Germinal center (tissue), 1 donor: ENCODE measurements at places on chromosomes 1 and 21.
A peak's percentile ranks its signal among the peaks of the same experiment; 100 is the strongest.

- no peak for DNase-seq
Measured at GRCh38 chr1:221873673-221874072, 131.8 kb upstream of the DUSP10 start.

- no peak for DNase-seq
Measured at GRCh38 chr1:112110031-112110430, 120.6 kb upstream of the KCND3 start.

- DNase-seq, result no peak
Measured at GRCh38 chr1:187696073-187696472, 867.3 kb downstream of the PLA2G4A start.

DNA sequence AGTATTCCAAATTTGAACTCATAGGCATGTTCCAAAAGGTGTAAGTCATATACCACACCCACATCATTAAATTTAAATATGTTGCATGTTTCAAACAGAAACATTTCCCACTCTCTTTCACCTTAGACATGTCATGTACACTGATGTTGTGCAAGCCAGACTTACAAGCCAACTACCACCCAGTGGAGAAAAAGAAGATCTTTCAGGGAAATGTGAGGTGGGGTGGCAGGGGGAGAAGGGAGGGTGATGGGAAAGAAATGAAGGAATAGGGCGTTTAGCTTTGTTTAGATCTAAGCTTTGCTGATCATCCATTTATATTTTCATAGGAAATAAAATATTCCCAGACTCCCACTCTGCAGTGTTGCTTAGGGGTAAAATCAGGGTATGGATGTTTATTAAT, 1.6 kb downstream of the NEGR1 start:
- DNase-seq, result no peak

DNA sequence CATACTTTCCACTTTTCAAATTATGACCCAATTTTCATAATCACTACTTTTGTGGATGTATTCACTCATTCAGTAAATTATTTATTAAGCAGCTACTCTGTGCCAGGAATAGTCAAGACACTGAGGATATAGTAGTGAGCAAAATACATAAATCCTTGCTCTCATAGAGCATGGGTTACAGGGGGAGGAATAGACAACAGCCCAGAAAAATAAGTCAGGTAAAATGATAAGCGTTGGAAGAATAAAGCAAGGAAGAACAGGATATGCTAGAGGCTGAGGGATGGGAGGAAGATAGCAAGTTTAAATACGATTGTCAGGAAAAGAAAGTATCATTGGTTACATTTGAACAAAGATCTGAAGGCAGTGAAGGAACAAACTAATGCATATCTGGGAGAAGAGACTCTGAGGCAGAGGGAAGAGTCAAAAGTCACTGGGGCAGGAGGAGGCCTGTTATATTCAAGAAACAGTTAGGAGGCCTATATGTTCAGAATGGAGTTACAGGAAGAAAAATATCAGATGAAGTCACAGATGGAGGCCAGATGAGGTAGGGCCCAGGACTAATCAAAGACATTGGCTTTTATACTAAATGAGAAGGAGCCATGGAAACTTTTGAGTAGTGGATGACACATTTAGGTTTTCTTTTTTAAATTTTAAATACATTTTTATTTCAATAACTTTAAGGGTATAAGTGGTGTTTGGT, 42.9 kb downstream of the SEC22B start:
- DNase-seq, result no peak

GRCh38 chr1:45299296-45299695, 27.4 kb upstream of the HPDL start:
- DNase-seq, result no peak

DNA sequence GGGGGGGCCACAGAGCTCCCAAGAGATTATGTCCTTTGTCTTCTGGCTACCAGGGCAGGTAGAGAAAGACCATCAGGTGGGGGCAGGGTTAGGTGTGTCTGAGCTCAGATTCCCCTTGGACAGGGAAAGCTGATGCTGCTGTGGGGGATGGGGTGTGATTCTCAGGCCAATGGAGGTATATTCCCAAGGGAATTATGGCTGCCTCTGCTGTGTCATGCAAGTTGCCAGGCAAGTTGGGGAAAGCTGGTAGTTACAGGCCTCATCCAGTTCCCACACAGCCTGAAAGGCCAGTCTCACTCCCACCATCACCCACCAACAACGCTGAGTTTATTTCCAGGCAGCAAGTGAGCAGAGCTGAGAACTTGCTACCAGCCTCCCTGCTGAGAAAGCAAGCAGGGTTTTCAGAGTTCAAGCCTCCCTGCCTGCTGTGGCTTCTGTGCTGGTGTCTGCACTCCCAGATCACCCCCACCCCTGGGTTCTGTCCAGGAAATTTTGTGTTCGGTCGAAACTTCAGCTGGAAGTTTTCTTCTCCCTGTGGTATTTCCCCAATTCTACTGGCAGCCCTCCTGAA, 21.3 kb downstream of the IFI16 start:
- DNase-seq, result no peak

DNA sequence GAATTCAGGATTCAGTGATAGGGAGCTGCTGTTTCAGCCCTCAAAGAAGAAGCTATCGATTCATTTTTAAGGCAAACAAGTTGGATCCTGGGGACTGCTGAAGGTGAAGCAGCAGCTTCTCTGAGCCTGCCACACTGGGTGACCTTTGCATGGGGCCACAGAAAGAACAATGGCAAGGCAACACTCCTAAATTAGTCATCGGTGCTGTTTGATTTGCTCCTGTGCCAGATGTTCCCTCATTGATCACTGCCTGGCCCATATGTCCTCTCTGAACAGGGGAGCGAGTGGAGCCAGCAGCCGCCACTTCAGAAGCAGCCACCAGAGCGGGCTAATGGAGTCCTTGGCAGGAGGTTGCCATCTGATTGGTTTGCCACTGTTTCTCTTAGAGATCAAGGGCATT, 391.5 kb downstream of the NTNG1 start:
- DNase-seq, result no peak

- DNase-seq, result no peak
Measured at GRCh38 chr21:17446737-17447136, 66.1 kb upstream of the CXADR start.

DNA sequence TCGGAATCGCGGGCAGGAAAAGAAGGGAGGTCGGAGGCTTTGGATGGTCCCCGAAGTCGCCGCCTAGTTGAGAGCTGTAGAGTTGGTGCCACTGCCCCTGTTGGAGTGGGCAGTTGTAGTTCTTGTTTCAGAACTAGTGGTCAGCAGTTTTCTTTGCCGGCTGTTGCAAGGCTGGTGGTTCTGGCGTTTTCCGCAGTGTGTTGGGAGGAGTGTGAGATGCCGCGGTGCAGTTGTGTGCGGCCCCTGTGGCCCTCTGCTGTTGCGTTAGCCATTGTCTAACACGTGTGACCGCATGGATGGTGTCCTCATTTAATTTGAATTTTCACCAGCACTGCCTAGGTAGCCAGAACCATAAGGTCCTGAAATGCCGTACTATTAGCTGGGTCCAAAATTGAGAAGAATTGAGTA, 1.4 kb downstream of the ARF1 start:
- DNase-seq, result no peak

GRCh38 chr1:97196825-97197516, 475.4 kb downstream of the PTBP2 start:
- DNase-seq, result no peak

DNA sequence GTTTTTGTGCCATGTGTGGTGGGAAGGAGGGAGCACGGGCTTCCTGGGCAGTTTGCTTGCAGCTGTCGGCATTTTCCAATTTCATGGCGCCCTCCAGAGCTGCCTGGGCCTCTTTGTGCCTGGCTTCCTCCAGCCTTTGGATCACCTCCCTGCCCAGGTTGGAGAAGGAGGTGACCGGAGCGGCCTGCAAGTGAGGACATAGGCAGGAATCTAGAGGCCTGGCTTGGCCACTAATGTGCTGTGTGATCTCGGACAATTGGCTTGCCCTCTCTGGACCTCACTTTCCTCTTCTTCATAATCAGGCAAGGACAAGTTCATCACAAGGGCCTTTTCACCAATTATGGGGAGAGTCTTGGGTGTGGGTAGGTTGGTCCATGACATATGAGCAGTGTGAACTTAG, 245.1 kb downstream of the MATN1 start:
- DNase-seq, result no peak

DNA sequence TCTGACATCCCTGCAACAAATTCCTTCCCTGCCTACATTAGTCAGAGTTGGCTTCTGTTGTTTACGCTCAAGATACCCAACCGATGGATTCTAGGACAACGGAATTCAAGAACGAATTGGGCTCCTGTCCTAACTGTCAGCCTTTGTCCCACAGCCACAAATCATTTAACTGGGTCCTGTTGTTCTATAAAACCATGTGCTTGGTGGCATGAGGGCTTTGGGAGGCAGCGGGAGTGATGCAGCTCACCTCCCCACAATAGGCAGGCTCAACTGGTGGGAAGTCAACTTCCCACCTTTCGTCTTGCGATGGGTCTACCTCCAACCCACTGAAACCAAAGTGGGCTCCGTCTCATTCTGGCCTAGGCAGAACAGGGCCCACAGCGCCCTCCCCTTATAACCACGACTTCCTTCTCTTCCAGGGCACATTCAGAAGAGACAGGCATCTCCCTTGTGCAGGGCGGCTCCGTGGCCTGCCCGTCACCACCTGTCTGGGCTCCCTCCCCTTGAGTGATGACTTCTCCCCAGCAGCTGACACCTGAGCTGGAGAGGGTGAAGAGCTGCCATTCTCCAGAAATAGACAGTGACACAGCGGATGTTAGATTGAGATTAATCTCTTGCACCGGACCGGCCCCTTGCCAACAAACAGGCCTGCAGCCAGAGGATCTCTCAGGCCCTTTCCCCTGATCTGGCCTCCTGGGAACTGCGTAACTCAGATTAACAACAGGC, 26.5 kb downstream of the LRRC38 start:
- DNase-seq, result no peak

GRCh38 chr1:30851286-30851685, 57.3 kb downstream of the SDC3 start:
- no peak for DNase-seq

GRCh38 chr1:162193221-162193620, 123.7 kb downstream of the NOS1AP start:
- no peak for DNase-seq

DNA sequence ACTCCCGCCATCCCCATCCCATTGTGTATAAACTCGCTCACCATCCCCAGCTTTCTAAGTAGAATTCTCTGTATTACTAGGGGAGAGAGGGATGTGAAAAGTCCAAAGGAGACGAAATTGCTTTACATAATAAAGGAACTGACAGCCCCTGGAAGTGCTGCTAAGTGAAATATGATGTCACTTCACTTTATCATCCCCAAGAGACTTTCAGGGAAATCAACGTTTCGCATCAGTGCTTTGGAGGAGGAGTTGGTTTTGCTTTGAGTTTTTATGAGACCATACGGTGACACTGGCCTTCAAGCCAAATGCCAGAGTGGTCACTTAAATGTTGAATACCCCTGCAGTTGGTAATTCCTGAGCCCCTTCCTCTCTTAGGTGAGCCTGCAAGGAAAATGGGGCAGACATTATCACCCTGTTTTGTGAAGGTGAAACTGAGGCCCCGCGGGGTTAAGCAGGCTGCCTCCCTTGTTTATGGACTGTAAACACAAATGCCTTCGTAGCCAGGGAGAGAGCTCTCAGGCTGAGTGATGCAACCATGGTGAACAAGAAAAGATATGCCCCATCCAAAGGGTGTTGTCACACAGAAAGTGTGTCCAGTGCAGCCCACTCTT, 58.4 kb upstream of the KAZN start:
- DNase-seq, result peak; percentile 14

- no peak for DNase-seq
Measured at GRCh38 chr21:44279354-44280260, 6.1 kb upstream of the AIRE start.

GRCh38 chr21:35658242-35658641, 402.1 kb downstream of the SETD4 start:
- DNase-seq, result no peak

- DNase-seq, result no peak
Measured at GRCh38 chr1:31843506-31843905, 27.7 kb upstream of the SPOCD1 start.

GRCh38 chr1:239006276-239006675, 380.1 kb upstream of the CHRM3 start:
- no peak for DNase-seq

- no peak for DNase-seq
Measured at GRCh38 chr1:38905985-38906384, 24.6 kb upstream of the GJA9 start.

DNA sequence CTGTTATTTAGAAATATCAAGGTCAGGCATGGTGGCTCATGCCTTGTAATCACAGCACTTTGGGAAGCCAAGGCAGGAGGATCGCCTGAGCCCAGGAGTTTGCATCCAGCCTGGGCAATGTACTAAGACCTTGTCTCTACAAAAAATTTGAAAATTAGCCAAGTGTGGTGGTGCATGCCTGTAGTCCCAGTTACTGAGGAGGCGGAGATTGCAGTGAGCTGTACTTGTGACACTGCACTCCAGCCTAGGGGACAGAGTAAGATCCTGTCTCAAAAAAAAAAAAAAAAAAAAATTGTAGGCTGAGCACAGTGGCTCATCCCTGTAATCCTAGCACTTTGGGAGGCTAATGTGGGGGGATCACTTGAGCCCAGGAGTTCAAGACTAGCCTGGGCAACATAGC, 45.3 kb downstream of the PIK3CD start:
- no peak for DNase-seq

DNA sequence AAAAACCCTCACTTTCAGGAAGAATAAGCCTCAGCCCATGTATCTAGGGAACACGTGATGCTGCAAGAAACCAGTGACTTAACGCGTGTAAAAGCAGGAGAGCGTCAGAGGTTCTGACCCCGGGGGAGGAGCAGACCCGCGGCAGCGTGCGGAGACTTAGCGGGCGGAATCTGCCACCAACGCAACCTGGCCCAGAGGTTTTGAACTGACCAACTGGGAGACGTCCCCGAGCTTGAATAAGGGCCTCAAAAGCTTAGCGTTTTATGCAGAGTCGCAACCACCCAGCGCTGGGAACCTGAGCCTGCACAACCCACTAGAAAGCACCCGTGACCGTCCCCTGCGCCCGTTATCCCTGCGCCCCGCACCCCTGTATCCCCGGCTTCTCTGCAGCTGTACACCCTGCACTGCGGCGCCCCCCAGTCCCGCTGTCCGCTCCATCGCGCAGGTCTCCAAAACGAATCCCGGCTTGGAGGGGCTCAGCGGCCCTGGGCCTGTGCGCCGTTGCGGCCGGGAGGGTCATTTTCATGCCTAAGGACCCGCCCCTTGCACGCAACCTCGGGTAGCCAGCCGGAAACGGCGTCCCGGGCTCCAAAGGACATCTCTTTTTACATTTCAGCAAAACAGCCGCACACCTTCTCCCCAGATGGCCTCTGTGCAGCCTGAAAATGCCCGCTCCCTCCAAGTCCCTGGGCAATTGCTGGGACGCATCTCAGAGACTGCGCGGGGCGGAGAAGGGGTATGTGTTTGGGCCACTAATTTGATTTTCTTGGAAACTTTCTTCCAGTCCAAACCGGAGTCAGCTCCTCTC, 29.4 kb upstream of the TRIM17 start:
- no peak for DNase-seq

GRCh38 chr1:112083487-112083886, 94.0 kb upstream of the KCND3 start:
- DNase-seq, result no peak
